Natural killer cell treated with Interleukin-12 subunit alpha and Interleukin-12 subunit beta and Interleukin-15 and Interleukin-18, amount 100 ng/mL, for 72 hours (primary cell): ENCODE measurements at places on chromosomes 7 and 10. TPM values are rescaled to one million over a fixed set of nuclear protein-coding genes. Genes with fewer than 3 reads are reported as not detected.

- H3K27ac ChIP-seq, result no peak overlapping the region
- no peak overlapping the region for H3K4me3 ChIP-seq
- H3K27me3 ChIP-seq, result peaks cover 5% of the 10 kb centered on the region
- no peaks in the 10 kb centered on the region for H3K36me3 ChIP-seq
Measured at GRCh38 chr7:45151967-45152366, 5.6 kb upstream of the RAMP3 start.

DNA sequence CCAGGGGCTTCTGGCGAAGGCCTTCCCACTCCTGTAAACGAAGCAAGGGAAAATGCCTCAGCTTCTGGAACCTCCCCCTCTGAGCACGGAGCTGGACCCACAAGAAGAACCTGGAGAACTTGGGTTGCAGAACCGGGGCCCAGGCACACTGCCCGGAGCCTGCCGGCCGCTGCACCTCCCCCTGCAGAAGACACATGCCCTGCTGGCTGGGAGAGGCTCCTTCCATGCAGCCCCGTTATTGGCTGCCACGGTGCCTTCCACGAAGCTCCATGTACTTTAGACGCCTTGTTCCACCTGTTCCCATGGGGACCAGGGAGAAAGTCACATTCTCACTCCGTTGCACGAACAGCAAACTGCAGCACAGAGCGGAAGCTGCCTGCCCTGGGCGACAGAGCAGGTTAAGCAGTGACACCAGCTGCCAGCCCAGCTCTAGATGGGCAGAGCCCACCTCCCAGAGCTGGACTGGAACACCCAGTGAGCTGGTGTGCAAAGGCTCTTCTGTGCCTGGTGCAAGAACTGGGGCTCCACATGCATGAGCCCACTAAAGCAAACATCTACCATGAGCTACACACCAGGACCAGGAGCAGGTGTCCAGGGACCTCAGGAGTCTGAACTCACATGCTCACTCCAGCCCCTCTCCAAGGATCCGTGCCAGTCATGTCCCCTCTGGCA, 70.1 kb downstream of the TNS3 start:
- no peak overlapping the region for H3K27ac ChIP-seq
- H3K36me3 ChIP-seq, result no peaks in the 10 kb centered on the region
- no peak for DNase-seq
- H3K4me1 ChIP-seq, result no peaks in the 10 kb centered on the region
- no peaks in the 10 kb centered on the region for H3K27me3 ChIP-seq

OR2F1 gene
- total RNA-seq, result not detected

GRCh38 chr10:96596422-96597407, 9.9 kb upstream of the TM9SF3 start:
- no peak overlapping the region for H3K27ac ChIP-seq
- no peak overlapping the region for H3K4me3 ChIP-seq
- H3K4me1 ChIP-seq, result no peaks in the 10 kb centered on the region
- DNase-seq, result no peak
- H3K36me3 ChIP-seq, result peaks cover 13% of the 10 kb centered on the region

TFAM gene
- total RNA-seq, result 59.6 TPM

DNA sequence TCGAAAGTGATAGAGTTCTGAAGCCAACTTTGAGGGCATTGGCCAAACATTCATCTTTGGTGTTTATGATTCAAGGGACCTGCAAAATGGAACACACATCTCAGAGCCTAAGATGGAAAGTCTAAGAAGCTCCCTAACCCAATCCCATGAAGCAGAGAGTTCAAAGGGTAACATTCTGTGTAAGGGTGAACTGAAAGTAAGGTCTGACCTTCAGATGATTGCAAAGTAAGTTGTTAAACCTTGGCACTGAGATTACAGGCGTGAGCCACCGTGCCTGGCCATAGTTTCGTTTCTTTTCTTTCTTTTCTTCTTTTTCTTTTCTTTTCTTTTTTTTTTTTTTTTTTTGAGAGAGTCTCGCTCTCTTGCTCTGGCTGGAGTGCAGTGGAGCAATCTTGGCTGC, 2.2 kb downstream of the ZNF212 start:
- peaks cover 8% of the 10 kb centered on the region for H3K36me3 ChIP-seq
- H3K27ac ChIP-seq, result no peak overlapping the region
- H3K4me1 ChIP-seq, result peaks cover 37% of the 10 kb centered on the region
- peaks cover 4% of the 10 kb centered on the region for H3K27me3 ChIP-seq

DNA sequence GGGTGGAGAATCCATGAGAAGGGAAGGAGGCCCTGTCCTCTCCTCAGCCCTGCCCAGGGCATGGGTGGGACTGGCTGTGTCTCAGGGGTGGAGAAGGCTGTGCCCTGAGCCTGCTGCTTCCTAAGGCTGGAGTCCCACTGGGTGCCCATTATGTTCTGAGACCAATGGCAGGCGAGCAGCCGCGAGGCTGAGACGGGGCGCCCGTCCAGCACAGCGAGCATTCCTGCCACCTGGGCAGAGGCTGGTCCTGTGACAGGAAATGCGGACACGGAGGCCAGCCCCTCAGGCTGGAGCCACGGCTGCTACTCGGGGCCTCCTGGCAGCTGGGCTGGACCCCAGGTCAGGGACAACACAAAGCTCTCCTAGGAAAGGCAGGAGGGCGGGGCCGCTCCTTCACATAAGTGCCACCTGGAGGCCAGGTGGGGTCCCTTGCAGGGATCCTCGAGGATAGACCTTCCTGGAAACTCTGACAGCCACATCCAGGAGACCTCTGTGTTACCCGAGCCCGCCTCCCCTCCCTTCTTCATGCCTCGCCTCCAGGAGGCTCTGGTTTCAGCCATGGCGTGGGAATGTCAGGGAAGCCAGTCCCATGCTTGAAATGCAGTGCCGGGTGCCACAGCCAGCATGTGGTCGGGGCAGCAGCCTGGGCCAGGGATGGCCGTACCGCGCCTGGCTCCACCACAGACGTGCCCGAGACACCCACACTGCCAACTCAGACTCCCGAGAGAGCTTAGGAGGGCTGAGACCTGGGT, 173.9 kb downstream of the USP6NL start:
- DNase-seq, result no peak
- no peak overlapping the region for H3K27ac ChIP-seq
- H3K4me3 ChIP-seq, result no peak overlapping the region
- H3K4me1 ChIP-seq, result no peaks in the 10 kb centered on the region
- no peaks in the 10 kb centered on the region for H3K36me3 ChIP-seq

MBL2 gene
- not detected for total RNA-seq
